ENCODE measurements at places on chromosomes 1 and 21. TPM values are rescaled to one million over a fixed set of nuclear protein-coding genes. Genes with fewer than 3 reads are reported as not detected.

Gene OR10Z1
- not detected for total RNA-seq

Gene TTC22
- 0.82 TPM for total RNA-seq

Gene OLFM3
- total RNA-seq: 1.1 TPM

Gene VAV3
- total RNA-seq: 8.9 TPM

Gene OR2L5
- total RNA-seq: not detected

GRCh38 chr1:214952648-214953047, 129.9 kb upstream of the KCNK2 start:
- no peak overlapping the region for H3K27ac ChIP-seq
- no peaks in the 10 kb centered on the region for H3K27me3 ChIP-seq
- DNase-seq: no peak
- H3K36me3 ChIP-seq: no peaks in the 10 kb centered on the region
- no peaks in the 10 kb centered on the region for H3K4me1 ChIP-seq

- no peak overlapping the region for H3K4me3 ChIP-seq
- H3K27ac ChIP-seq: no peak overlapping the region
- H3K27me3 ChIP-seq: no peaks in the 10 kb centered on the region
- no peaks in the 10 kb centered on the region for H3K4me1 ChIP-seq
These were observed 21.3 kb downstream of the RAB3B start for GRCh38 chr1:51969038-51969705.

GRCh38 chr1:115771094-115771846, 2.8 kb upstream of the CASQ2 start:
- H3K4me1 ChIP-seq: peaks cover 24% of the 10 kb centered on the region
- no peaks in the 10 kb centered on the region for H3K36me3 ChIP-seq
- H3K4me3 ChIP-seq: peak overlapping the region; percentile 35
- no peak for DNase-seq

DNA sequence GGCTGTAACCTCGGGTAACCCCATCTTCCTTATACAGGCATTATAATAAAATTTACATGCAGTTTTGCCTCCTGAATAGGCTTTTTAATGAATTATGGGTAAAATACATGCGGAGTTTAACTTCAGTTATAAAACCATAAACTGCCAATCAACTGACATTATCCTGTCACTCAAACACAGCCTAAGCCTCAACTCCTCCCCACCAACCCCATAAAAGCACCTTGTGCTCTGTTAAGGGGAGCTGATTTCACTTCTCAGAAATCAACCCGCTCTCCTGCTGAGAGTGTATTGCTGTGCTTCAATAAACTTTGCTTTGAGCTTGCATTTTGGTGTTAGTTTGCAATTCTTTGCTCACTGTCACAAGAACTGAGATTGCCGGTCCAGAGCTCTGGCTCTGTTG, 1812.2 kb downstream of the BRINP3 start:
- H3K4me1 ChIP-seq: no peaks in the 10 kb centered on the region
- no peaks in the 10 kb centered on the region for H3K27me3 ChIP-seq
- no peak overlapping the region for H3K27ac ChIP-seq
- no peaks in the 10 kb centered on the region for H3K36me3 ChIP-seq

- no peak for DNase-seq
- H3K4me1 ChIP-seq: no peaks in the 10 kb centered on the region
- H3K27me3 ChIP-seq: no peaks in the 10 kb centered on the region
- no peaks in the 10 kb centered on the region for H3K36me3 ChIP-seq
- no peak overlapping the region for H3K27ac ChIP-seq
These were observed 23.4 kb downstream of the CNIH3 start for GRCh38 chr1:224639426-224639975.

DNA sequence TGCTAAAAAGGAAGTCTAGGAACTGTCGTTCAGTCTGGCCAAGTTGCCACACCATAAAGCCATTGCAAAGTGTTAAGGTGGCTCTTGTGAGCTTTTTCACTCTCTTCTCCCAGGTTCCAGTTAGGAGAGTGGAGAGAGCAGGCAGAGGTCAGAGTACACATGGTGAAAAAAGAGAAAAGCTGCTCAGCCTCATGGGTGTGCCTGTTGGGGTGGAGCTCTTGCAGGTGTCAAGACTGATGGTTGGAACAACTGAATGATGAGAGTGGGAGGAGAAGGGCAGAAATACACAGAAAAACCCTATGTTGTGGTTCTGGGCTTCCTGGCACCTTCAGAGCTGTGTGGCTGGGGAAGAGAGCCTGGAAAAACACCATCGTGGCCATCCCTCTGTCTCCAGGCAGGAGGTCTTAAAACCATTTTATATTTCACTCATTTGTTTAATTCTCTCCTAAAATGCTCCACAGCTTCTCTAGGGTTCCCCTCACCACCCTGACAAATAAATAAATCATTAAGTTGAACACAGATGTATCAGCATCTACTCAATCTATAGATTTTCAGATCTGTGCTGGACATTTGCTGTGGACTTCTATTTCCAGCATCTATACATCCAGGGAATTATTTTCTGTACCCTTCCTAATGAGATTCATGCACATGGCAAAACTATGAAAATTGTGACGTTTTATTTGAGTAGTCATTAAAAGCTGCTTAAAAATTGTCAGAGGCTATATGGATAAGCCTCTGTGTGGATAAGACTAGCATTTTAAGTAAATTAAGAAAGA, 17.5 kb downstream of the UBASH3A start:
- peaks cover 4% of the 10 kb centered on the region for H3K27me3 ChIP-seq
- H3K27ac ChIP-seq: no peak overlapping the region
- no peak overlapping the region for H3K4me3 ChIP-seq
- H3K36me3 ChIP-seq: no peaks in the 10 kb centered on the region
- DNase-seq: no peak

- peak overlapping the region; percentile 33 for H3K27ac ChIP-seq
- no peaks in the 10 kb centered on the region for H3K36me3 ChIP-seq
- H3K27me3 ChIP-seq: no peaks in the 10 kb centered on the region
- no peak overlapping the region for H3K4me3 ChIP-seq
- peak; percentile 85 for DNase-seq
These were observed 26.6 kb upstream of the LMX1A start for GRCh38 chr1:165383067-165383466.

GRCh38 chr1:243394601-243395464, 139.0 kb downstream of the SDCCAG8 start:
- H3K4me3 ChIP-seq: no peak overlapping the region
- no peaks in the 10 kb centered on the region for H3K4me1 ChIP-seq
- H3K36me3 ChIP-seq: no peaks in the 10 kb centered on the region
- no peak for DNase-seq
- no peak overlapping the region for H3K27ac ChIP-seq

DNA sequence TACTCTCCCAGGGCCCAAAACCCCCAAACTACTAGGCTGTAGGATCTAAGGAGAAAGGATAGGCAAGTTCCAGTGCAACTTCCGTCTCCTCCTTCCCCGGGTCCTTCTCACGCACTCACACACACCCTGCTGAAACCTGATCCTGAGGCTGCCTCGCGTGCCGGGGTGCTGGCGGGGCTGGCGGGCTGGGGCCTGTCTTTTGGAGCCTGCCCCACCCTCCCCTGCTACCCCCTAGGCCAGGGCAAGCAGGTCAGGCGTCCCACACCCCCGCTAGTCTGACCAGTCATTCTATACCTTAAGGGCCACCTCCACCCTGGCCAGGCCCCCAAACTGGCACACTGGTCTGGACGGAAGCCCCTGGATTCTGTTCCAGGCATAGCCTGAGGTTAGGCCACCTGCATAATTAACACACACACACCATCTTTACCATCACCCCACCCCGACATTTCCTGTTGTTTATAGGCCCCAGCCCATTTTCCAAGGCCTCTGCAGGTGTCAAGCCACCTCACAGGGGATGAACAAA, 48.3 kb upstream of the ARTN start:
- no peak for DNase-seq
- H3K27ac ChIP-seq: no peak overlapping the region
- H3K4me3 ChIP-seq: no peak overlapping the region
- H3K36me3 ChIP-seq: no peaks in the 10 kb centered on the region
- H3K27me3 ChIP-seq: no peaks in the 10 kb centered on the region

GRCh38 chr1:244137276-244137675, 86.2 kb downstream of the ZBTB18 start:
- H3K27ac ChIP-seq: no peak overlapping the region
- no peaks in the 10 kb centered on the region for H3K27me3 ChIP-seq
- H3K4me1 ChIP-seq: no peaks in the 10 kb centered on the region
- no peak for DNase-seq
- no peak overlapping the region for H3K4me3 ChIP-seq

GRCh38 chr1:200121421-200121820, 93.9 kb downstream of the NR5A2 start:
- H3K4me1 ChIP-seq: no peaks in the 10 kb centered on the region
- DNase-seq: no peak
- no peak overlapping the region for H3K4me3 ChIP-seq
- no peak overlapping the region for H3K27ac ChIP-seq

GRCh38 chr1:32666901-32667566, 16.0 kb downstream of the RBBP4 start:
- no peak overlapping the region for H3K27ac ChIP-seq
- peaks cover 20% of the 10 kb centered on the region for H3K4me1 ChIP-seq
- no peak overlapping the region for H3K4me3 ChIP-seq
- no peaks in the 10 kb centered on the region for H3K27me3 ChIP-seq
- DNase-seq: no peak

DNA sequence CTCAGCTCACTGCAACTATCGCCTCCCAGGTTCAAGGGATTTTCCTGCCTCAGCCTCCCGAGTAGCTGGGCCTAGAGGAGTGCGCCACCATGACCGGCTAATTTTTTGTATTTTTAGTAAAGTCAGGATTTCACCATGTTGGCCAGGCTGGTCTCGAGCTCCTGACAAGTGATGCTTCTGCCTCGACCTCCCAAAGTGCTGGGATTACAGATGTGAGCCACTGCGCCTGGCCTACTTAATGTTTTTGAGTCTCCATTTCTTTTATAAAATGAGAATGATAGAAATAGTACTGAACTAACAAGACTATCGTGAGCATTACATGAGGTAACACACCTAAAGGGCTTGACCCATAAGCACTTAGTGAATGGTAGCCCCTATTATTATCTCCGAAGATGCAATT, 21.4 kb downstream of the NUAK2 start:
- DNase-seq: no peak
- no peak overlapping the region for H3K4me3 ChIP-seq
- H3K36me3 ChIP-seq: no peaks in the 10 kb centered on the region
- no peaks in the 10 kb centered on the region for H3K27me3 ChIP-seq
- H3K27ac ChIP-seq: no peak overlapping the region

DNA sequence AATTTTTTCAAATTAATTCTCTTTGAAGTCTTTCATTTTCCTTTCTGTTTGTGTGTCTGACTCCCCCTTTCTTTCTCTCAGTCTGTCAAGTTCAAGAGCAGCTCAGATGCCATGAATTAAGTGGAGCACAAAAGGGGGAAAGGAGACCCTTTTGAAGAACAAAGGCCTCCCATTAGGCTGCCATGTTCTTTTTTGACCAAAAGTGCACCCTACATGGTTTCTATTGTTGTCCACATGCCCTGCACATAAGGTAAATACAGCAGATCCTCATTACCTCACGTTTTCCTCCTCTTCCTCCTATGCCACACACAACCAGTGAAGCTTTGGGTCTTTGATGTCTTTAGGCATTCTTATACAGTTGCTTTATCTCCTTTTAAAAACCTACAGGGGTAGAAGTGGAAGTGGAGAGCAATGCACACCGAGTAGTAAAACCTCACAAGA, 47.7 kb downstream of the POU2F1 start:
- no peak for DNase-seq
- no peaks in the 10 kb centered on the region for H3K36me3 ChIP-seq
- H3K27ac ChIP-seq: no peak overlapping the region
- no peak overlapping the region for H3K4me3 ChIP-seq
- no peaks in the 10 kb centered on the region for H3K27me3 ChIP-seq
